ENCODE measurements at places on chromosomes 3 and 15.

- no peak for DNase-seq
These were observed 36.2 kb downstream of the CDCP1 start for GRCh38 chr3:45109771-45110508.

DNA sequence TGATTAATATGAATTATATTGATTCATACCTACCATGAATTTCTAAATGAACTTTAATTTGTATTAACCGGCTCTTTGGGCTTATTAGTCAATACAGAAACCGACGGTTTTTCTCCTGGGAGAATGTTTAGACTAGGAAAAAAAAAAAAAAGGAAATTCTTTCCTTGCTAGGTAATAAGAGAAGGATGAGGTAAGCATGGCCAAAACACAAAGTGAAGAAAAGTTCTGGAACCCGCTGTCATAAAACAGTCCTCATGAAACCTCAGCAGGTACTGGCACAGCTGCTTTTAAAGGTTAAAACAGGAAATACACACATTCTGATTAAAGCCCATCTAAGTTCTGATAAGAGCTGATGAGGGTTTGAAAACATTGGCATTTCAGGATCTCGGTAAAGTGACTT is 30.8 kb upstream of the PSTPIP1 start:
- DNase-seq, result no peak

GRCh38 chr3:50251220-50251619 is 15.2 kb downstream of the GNAI2 start:
- no peak for DNase-seq

DNA sequence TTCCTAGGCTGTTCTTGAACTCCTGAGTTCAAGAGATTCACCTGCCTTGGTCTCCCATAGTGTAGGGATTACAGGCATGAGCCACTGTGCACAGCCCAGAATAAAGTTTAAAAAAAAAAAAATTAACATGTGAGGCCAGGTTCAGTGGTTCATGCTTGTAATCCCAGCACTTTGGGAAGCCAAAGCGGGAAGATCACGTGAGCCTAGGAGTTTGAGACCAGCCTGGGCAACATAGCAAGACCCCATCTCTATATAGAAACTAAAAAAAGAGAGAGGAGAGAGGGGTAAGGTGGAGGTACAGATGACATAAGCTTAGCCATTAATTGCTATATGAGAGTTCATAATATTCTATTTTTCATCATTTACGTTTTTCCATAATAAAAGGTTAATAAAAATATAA is 21.5 kb downstream of the ZNF148 start:
- DNase-seq, result no peak
